ENCODE measurements at places on chromosomes 11 and 22. TPM values are rescaled to one million over a fixed set of nuclear protein-coding genes. Genes with fewer than 3 reads are reported as not detected.

The UBQLN3 gene
- not detected for total RNA-seq

The PLAAT5 gene
- total RNA-seq: 0.86 TPM

The LDHAL6A gene
- not detected for total RNA-seq

The ZNF408 gene
- total RNA-seq: 5.7 TPM

The MS4A6E gene
- total RNA-seq: not detected

The TOM1 gene
- 32.1 TPM for total RNA-seq

The MS4A1 gene
- total RNA-seq: 2.5 TPM

All from posterior vena cava (tissue), 2 donors.